ENCODE measurements at places on chromosomes 1 and 21.

DNA sequence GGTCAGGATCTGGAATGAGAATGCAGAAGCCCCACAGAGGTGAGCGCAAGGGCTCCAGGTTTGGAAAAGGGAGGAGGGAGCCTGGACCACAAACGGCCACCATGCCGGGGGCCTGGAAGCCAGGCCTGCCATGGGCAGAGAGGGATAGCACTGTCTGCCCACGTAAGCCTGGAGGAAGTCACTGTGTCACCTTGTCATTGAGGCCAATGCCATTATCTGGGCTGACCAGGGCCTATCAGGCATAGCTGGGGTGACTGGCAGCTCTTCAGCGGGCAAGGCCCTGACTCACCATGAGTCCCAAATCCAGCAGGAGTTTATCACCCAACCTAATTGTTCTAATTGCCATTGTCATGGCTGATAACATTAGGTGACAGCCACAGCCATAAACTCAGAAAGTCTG, 84.6 kb downstream of the MATN1 start:
- DNase-seq = no peak

DNA sequence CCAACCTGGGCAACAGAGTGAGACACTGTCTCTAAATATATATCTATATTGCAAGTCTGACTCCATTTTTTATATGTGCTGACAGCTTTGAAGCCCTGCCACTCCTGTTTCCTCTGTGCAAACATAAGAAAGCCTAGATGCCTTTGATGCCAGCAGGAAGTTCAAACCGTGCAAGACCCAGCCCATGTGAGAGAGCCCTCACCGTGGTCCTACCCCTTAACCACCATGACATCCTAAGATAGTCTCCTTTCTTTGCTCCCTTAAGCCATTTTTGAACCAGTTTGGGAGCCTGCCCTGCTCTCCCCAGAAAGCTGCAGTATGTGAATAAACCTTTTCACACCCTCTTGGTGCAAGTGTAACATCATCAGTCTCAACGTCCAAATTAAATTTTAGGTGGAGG, 3.7 kb upstream of the DIPK1A start:
- peak; percentile 52 for DNase-seq

DNA sequence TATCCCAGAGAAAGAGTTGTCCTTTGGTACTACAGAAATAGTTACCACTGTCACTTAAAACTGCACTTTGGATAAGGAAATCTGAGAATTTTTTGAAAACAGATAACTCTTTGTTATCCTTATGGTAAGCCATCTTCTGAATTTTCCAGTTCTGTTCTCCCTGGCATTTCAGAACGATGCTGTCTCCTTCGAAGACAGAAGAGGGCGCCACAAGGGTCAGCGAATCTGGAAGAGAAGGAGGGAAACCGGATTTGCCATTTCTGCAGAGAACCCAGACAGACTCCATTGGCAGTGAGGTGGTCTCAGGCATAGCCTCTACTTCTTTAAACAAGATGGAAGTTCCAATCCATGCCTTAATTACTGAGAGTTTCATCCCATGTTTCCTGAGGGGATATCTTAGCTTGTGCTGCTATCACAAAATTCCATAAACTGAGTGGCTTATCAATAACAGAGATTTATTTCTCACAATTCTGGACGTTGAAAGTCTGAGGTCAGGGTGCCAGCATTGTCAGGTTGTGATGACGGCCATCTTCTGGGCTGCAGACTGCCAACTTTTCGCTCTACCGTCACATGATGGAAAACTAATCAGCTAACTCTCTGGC, 6.4 kb downstream of the FCRL2 start:
- DNase-seq = no peak

- no peak for DNase-seq
These were observed 28.7 kb upstream of the RD3 start for GRCh38 chr1:211520641-211521040.

GRCh38 chr1:100604372-100604771, 66.4 kb downstream of the GPR88 start:
- no peak for DNase-seq

- DNase-seq = no peak
These were observed 828 bp upstream of the RGS8 start for GRCh38 chr1:182685215-182685614.

GRCh38 chr21:42646836-42647235, 6.6 kb upstream of the PDE9A start:
- no peak for DNase-seq
